CD4-positive, alpha-beta T cell treated with Interleukin-10 for 1 hour (primary cell): ENCODE measurements at places on chromosomes 7 and 10.

GRCh38 chr7:74709880-74710671 lies 52.6 kb downstream of the GTF2I start:
- no peak for DNase-seq

GRCh38 chr10:74079936-74080590 lies 70.6 kb downstream of the AP3M1 start:
- no peak for DNase-seq

DNA sequence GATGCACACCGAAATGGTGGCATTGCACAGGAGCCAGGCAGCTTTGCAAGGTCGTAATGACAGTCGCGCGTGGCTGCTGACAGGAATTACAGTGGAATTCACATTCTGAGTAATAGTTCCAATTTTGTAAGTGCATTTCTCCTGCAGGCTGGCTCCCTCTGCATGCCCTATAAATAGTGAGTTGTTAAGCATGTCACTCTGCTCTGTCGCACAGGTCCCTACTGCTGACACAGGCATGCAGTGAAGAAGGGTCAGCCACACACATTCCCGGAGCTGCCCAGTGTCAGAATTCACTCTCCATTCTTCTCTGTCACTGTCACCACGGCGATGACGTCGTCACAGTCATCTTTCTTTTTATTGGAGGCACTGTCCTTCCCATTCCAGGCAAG lies 49.2 kb upstream of the SHH start:
- no peak for DNase-seq

GRCh38 chr10:123560301-123561140 lies 105.6 kb upstream of the GPR26 start:
- DNase-seq, result no peak

DNA sequence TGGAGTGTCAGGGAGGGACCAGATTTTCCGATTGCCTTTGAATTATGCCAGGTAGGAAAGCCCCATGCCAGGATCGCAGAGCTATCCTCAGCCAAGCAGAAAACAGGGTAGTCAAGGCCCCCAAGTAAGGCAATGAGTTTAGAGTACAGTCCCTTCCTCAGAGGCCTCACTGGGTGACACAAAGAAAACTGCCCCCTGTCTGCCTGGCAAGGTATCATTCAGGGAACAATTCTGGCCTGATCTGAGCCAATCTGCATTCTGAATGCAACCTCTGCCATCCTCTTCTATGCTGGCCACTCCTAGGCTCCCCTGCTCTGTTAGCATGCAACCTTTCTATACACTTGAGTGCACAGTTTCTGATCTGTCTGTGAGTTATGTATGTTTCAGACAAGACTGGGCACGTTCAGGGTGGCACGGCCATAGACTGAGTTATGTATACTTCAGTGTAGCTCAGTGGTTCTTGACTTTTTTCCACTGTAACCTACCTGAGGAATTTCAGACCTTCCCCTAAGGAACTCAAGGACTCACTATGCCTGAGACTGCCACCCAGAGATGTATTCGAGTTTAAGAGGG lies 336.8 kb downstream of the PLXNA4 start:
- DNase-seq, result no peak

DNA sequence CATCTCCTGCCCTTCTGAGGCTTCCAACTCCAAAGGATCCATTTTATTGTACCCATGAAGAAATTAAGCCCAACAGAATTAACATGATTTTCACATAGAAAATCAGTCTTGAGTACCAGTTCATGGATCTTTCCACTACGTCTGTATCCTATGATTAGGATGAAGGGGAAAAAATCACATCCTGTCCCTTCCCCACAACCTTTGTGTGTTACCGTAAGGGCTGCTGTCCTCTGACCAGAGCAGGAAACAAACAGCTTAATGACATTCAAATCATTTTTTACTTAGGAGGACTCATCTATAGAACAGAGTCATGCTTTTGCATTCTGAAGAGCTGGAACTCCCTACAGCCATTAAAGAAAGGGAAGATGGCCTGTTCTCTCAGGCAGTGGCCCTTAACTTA lies 241.5 kb downstream of the DYNC1I1 start:
- DNase-seq, result no peak

DNA sequence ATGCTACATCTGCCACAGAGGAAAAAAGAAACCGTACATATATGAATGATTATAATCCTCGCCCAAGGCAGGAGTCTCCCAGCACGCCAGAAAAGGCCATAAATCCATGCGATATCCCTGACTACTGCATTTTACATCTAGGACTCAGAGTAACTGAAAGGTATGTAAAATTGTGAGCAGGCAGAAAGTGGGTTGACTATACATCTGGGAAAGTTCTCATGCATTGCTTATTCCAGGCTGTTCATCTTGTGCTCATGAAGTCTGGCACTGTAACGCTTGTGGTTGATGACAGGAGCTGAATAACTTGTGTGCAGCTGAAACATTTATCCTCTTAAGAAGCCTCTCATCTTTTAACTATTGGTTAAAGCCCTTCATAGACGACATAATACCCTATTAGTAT lies 193.4 kb upstream of the STEAP4 start:
- DNase-seq, result no peak

DNA sequence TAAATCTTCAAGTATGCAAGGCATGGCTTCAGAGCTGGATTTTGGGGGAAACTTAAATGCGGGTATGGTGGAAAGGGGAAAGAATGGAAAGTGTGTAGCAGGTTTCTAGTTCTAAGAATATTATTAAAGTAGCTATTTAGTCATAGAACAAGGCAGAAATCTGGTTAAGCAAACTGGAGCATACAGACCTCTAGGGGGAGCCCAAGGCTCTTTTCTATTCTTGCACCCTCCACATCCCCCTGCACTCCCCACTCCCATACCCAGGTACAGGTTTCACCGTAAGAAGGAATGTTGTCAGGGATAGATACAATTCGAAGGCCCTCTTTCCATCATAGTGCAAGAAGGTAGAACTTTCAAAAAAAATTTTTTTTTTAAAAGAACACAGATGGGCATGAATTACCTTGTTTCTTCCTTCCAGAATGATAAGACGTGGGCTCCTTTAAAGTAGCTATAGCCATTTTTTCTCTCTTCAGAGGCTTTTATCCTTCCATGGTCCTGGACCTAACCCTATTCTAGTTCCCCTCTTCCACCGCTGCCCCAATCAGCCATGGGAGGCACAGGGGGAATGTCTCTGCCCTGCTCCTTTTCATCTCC lies 41.5 kb upstream of the SMIM30 start:
- no peak for DNase-seq
